Panc1 (cell line): ENCODE measurements at places on chromosomes 12 and 14. TPM values are rescaled to one million over a fixed set of nuclear protein-coding genes. Genes with fewer than 3 reads are reported as not detected.

DNA sequence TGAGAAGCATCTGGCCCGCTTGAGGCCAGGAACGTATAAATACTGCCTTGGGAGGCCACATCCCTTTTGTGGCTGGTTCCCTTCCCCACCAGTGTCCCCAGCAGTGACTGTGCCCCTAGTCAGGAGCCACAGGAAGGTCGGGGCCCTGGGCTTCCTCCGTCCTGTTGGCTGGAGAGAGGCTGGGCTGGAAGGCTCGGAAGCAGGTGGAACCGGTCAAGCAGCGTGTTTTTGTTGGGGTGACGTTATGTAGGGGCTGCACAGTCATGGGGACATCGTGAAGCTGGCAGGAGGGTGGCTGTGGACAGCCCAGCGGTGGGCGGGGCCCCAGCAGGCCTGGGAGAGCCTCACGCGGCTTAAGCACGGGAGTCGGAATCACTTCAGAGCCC lies 10.1 kb downstream of the XRCC3 start:
- no peak for DNase-seq

KRT84 gene
- not detected for total RNA-seq

GRCh38 chr12:52209321-52209720 lies 17.5 kb upstream of the KRT80 start:
- DNase-seq, result no peak

DNA sequence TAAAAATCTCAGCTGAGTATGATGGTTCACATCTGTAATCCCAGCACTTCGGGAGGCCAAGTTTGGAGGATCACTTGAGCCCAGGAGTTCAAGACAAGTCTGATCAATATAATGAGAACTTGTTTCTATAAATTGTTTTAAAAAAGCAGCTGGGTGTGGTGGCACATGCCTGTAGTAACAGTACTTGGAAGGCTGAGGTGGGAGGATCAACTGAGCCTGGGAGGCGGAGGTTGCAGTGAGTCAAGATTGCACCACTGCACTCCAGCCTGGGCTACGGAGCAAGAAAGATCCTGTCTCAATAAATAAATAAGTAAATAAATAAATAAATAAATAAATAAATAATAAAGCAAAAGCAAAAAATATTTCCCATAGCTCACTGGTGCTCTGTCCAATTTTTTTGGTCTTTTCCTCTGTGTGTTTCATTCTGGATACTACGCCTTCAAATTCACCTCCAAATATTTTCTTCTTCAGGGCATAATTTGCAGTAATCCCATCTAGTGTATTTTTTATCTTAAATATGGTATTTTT lies 32.7 kb upstream of the SNX6 start:
- DNase-seq, result no peak

DNA sequence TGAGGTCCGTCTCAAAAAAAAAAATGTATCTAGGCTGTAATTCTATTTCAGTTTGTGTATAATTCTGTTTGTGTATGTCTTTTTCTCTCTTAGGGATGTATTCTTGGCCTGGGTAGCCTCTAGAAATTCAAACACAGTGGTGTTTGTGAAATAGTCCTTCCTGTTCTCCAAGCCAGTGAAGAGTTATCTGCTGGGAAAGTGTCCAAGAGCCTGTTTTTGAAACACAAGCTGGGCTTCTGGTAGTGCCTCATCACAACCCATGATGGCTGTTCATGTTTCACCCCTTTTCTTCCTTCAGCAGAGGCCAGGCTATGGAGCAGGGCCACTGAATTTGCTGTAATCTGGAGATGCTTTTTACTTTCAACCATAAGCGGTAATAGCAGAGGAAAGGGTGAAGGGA lies 14.7 kb downstream of the METTL3 start:
- DNase-seq, result no peak

DNA sequence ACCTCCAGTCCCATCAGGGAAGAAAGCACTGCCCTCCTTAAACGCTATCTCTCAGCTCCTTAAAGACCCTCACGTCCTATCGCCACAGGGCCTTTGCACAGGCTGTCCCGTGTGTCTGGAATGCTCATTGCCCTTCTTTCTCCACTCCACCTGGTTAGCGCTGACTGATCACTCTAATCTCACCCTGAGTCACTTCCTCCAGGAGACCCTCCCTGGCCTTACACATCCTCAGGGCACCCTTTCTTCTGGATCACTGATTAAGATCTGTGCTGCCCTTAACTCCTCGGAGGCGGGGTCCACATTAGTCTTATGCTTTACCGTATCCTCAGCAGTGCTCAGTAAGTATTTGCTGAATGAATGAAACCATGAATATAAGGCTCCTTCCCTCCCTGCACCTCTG lies 94.7 kb downstream of the SYNE3 start:
- DNase-seq, result no peak

RERG gene
- total RNA-seq, result not detected
